Cardiac septum (tissue), 1 donor: ENCODE measurements at places on chromosomes 6 and 20. TPM values are rescaled to one million over a fixed set of nuclear protein-coding genes. Genes with fewer than 3 reads are reported as not detected.

DNA sequence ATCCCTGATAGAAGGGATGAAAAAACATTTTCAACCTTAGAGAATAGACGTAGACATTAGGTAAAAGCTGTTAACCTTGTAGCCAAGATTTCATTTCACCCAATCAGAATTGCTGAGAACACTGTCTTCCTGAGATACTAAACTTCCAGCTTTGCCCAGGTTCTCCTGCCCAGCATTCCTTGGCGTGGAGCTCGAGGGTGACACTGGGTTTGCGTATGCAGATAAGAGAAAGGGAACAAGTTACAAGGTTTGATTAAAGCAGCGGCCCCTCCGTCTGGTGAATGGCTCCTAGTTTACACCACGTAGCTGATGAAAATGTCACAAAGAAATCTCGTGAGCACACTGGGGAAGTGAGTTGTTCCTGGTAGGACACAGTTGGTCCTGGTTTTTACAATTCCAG is 247.8 kb downstream of the FARS2 start:
- no peak for DNase-seq

DNA sequence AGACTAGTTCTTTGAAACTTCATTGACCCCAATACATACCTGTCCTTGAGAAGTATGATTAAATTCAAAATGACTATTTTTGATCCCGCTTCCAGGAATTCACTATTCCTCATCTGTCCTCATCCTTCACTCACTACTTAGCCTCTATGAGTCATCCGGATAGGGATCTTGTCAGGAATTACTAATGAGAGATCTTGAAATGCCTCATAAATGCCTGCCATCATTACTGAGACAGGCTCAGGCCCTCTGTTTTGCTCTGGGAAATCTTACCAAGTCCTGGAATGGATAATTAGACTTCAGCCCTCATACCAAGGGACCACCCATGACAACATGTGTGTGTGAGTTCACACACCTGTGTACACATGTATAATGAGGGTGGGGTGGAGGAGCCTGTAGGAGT is 2.8 kb upstream of the CYP24A1 start:
- no peak for DNase-seq

GRCh38 chr6:129009851-129010250 is 126.9 kb downstream of the LAMA2 start:
- no peak for DNase-seq

DNA sequence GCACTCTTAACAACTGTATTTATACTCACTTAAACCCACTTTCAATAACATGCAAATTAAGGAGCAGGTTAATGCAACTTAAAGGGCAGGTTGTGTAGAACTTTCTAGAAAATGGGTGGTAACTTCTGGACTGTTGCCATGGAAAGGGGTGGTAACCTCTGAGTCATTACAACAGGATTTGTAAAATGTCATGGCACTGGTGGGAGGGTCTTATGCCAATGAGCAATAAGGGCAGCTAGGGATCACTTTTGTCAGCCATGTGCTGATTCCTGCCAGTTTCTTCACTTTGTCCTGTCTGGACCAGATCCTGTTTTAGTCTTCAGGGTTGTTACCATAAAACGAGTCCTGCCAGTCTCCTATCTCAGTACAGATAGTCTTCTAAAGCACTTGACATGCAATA is 560.5 kb upstream of the PTCHD4 start:
- DNase-seq: no peak

GRCh38 chr20:17097603-17098002 is 129.2 kb upstream of the PCSK2 start:
- no peak for DNase-seq

DNA sequence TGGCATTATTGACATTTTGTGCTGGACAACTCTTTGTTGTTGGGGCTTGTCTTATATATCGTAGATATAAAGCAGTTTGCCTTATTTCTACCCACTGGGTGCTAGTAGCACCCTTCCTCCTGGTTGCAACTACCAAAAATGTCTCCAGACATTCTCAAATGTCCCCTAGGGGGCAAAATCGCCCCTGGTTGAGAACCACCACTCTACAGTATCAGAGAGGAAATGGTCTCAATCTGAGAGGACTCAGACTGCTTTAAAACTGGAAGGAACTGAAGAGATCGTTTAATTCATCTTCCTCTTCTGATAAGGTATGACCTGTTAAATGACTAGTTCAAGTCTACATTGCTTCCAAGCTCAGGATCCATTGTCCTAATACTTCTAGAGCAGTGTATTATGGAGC is 14.9 kb downstream of the SH3BGRL2 start:
- DNase-seq: no peak

DNA sequence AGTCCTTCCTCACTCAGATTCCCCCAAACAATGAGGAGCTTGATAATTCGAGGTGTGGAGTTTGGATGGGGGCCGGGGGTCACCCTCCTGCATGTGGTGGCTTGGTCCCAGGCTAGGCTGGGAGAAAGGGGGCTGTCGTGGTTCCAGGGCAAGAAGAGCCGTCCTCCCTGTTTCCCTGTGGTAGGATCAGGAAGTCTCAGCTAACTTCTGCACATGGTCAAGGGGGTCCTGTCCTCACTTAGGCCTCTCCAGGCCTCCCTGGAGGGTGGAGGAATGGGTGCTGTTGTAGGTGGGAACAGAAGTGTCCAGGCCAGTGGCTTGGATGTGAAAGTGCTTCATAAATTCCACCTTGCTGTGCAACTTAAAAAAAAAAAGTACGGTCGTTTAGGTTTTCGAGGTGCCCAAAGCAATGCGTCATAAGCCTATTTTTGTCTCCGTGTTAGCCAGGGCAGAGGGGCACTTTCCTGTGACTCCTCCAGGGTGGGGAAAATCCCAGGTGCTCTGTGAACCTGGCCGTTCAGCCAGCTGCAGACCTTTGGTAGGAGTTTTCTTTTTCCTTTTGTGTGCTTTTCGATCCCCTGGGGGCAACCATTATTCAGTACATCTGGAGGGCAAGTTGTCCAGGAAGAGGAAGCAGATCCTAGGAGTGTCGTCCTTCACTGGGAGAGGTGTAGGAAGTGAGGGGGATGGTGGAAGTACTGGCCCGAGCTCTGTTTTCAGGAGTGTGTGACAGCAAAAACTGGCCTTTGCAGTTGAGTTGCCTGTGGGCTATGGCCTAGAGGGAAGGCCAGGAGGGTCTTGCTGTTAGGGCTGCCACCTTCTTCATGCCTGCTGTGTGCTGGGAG is 9.6 kb downstream of the IGF2R start:
- no peak for DNase-seq

DNA sequence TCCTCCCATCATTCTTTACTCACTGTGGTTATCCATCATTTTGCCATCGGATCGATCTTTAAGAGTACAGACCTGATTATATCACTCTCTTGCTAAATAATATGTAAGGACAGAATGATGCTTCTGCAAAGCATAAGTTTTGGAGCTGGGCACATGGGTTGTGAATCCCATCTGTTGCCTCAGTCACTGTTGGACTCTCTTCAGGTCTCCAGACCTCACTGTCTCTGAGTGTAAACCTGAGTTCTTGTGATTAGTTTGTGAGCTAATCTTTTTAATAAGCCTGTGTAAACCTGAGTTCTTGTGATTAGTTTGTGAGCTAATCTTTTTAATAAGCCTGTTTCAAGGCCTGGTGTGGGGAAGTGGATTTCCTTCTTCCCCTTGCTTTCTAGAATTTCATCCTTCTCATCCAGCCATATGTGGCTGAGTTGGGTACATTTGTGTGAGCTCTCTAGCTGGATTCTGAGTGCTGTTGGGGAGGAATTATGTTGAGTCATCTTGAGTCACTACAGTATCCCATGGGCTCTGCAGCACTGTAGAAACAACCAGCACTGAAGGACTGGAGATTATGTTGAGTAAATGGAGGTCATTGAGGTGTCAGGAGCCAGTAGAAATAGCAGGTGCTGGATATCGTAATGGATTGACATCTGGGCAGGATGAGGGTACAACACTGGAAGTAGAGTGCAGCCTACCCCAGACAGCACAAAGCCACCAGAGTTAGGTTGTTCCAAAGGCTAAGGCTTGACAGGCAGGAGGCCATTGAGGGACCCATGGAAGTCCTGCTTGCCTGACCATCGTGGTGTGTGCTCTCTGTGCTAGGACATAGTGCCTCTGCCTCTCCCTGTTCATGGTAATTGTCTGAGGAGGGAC is 52.4 kb downstream of the SCAND1 start:
- no peak for DNase-seq

GRCh38 chr20:62347445-62347844 is 19.7 kb downstream of the LAMA5 start:
- no peak for DNase-seq

GRCh38 chr6:48512390-48512789 is 401.4 kb upstream of the PTCHD4 start:
- no peak for DNase-seq

GRCh38 chr6:158502263-158502950 is 57.5 kb upstream of the TMEM181 start:
- DNase-seq: no peak

DNA sequence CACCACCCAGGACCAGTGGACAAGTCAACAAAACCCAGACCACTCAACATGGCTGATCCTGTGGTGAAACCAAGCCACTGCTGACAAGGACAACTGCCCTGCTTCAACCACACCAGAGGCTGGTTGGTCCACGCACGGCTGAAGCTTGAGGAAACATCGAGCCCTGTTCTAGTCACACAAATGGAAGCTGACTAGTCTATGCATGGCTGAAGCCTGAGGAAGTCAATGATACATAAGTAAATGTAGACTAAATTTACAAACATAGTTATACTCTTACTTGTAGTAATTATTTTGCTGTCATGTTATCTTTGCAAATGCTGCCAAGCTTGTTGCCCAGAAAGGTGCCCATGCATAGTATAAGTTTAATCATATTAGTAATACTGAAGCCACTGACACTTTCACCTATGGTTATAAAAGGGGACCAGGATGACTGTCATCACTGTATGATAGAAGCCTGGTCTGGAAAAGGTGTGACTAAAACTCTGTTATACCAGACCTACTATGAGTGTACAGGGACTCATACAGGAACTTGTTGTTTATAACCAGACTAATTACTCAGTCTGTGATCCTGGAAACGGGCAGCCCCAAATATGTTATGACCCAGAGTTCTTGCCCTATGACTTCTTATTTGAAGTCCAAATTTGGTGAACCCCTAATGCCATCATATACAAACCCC is 5.6 kb downstream of the IL22RA2 start:
- no peak for DNase-seq

OOEP gene
- total RNA-seq: not detected

SOX18 gene
- total RNA-seq: 67.0 TPM

DLK2 gene
- 2.9 TPM for total RNA-seq

SCRT2 gene
- not detected for total RNA-seq
